Naive thymus-derived CD8-positive, alpha-beta T cell (primary cell): ENCODE measurements at places on chromosomes 12 and 14.
A peak's percentile ranks its signal among the peaks of the same experiment; 100 is the strongest.

GRCh38 chr12:96070670-96071279, 35.4 kb upstream of the LTA4H start:
- no peak for DNase-seq

- DNase-seq, result no peak
These were observed 35.6 kb downstream of the TMEM120B start for GRCh38 chr12:121748218-121748570.

DNA sequence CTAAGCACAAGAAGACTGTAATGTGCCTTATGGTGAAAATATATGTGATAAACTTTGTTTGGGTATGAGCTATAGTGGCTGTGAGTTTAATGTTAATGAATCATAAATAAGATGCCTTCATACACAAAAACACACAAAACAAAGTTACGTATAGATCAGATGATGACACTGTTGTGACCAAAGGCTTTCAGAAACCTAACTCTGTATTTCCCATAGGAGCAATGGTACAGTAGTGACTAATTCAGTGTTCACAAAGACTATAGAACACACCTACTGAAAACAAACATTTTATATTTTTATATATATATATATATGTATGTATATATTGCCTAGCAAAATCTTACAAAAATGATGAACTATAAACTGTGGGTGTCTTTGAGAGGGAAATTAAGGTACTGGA, 393.8 kb upstream of the DCN start:
- no peak for DNase-seq

GRCh38 chr14:68364792-68365192, 428.1 kb downstream of the ZFP36L1 start:
- no peak for DNase-seq

GRCh38 chr12:46509135-46509534, 136.6 kb upstream of the SLC38A2 start:
- DNase-seq, result no peak

DNA sequence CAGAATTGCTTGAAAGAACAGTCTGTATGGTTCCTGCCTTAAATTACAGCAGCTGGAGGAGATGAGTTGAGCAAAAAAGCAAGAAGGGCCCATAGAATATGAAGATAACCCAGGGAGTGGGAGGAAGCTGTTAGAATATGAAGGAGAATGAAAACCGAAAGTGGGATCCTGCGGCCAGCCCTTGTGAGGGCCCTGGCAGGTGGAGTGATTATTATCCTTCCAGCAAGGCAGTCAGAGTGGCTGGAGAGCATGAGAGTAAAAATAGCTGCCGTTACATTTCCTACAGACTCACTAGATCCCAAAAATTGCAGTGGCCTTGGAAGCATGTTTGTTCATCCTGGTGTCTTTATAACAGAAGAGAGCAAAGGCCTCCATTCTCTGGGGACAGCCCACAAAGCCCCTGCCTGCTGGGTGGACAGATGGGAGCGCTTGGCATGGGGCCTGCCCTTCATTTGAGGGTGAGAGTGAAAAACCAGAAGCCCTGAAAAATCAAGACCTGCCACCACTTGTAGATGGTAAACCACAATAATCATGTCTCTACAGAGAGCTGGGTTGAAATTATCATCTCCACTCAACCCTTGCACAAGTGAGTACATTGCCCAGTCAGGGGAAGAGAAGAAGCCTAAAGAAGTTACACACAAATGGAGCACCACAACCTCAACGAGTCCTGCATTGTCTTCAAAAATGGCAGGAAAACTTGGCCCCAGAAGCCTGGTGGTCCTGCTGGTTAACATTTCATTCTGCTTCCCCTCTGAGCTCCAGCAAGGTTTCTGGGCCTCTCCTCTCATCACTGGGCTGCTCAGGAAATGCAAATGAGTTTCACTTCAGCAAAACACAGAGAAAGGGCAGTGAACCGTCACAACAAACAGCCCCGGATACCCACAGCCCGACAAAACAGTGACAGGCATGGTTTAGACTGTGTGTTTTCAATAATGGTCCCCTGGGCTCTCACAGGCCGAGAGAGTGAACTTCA, 20.5 kb downstream of the ZDHHC22 start:
- DNase-seq, result peak; percentile 15

DNA sequence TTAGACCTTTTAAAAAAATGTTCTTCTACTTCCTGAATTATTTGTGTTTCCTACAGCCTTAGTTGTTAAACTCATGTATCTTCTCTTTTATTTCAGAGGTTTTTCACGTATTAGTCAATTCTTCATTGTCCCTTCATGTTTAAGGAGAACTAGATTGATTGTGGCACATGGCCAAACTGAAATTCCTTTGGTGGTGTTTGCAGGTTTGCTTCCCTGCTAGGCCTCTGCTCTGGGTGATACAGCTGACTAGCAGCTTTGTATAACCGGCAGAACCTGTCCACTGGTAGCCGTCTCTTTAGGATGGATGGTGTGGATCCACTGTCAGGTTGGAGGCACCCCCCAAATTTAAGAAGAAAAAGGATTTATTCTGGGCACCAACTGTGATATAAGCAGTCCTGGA, 262.1 kb downstream of the FBXL14 start:
- no peak for DNase-seq

DNA sequence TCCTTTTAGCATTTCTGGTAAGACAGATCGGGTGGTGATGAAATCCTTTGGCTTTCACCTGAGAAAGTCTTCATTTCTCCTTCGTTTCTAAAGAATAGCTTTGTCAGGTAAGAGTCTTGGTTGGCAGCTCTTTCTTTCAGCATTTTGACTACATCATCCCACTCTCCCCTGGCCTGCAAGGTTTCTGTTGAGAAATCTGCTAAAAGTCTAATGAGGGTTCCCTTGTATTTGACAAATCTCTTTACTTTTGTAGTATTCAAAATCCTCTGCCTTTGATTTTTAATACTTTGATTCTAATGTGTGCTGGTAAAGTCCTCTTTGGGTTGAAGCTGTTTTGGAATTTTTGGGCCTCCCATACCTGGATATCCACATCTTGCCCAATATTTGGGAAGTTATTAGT, 120.2 kb downstream of the PAX9 start:
- no peak for DNase-seq

DNA sequence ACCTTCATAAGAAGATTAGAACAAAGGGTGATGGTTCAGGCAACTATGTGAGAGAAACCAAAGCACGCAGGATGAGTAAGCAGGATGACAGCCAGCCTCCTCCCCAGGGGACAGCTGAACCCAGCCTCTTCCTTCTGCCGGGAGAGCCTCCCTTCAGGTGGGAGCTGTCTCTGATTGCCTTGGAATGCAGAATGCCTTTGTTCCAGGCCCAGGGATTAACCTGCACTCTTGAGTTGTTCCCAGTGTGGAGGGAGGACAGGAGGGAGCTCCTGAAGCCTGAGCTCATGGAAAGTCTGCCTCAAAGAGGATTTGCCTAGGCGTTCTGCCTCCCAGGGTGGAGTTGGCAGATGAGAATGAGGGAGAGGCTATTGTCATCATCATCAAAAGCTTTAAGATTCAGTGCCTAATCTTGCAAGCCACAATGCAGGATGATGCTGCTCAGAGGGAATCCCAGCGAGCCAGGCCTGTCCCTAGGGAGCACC, 3.6 kb upstream of the KRT6A start:
- no peak for DNase-seq

GRCh38 chr12:76698966-76699365, 64.9 kb upstream of the ZDHHC17 start:
- DNase-seq, result no peak

DNA sequence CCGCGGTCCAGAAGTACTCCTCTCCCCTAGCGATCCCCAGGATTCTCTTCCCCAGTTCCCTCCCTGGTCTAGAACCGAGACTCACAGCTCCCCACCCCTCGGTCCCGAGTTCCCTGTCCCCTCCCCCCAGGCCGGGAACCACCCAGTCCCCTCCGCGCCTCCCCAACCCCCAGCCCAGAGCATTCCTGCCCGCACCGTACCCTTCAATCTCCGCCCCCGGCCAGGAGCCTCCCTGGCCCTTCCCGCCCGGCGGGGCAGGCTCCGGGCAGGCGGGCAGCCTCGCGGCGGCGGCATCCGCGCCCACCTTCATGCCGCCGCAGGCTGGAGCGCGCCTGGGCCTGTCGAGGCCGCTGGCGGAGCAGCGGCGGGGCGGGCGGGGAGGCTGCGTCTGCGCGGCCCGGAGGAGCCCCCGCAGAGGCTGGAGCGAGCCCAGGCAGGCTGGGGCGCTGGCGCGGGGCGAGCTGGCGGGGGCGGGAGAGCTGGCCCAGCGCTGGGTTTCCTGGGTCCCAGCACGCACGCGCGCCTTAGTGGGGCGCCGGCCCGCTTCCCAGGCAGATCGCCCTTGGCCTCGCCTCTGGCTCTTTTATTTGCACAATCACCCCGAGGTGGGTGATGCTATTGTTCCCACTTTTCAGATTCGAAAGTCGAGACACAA, 22.2 kb upstream of the GPR132 start:
- no peak for DNase-seq

DNA sequence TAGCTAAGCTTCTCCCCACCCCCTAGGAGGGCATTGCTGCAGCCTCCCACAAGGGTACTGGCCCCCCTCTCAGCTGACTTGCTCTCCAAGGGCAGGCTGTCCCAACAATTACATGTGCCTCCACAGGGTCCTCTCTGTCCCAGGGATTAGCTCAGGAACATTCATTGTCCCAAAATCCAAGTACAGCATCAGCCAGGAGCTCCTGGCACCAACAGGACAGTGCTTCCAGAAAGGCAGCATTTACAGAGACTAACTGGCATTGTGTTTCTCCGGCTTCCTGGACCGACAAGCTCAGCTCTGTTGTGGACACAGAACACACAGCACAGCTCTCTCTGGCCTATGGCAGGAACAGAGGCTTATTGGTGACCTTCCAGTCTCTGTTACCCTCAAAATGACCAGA, 21.7 kb downstream of the ABCD4 start:
- DNase-seq, result no peak

- DNase-seq, result no peak
These were observed 59.9 kb downstream of the GPR65 start for GRCh38 chr14:88064841-88065240.

GRCh38 chr12:61367281-61367785, 892.9 kb upstream of the USP15 start:
- DNase-seq, result no peak

DNA sequence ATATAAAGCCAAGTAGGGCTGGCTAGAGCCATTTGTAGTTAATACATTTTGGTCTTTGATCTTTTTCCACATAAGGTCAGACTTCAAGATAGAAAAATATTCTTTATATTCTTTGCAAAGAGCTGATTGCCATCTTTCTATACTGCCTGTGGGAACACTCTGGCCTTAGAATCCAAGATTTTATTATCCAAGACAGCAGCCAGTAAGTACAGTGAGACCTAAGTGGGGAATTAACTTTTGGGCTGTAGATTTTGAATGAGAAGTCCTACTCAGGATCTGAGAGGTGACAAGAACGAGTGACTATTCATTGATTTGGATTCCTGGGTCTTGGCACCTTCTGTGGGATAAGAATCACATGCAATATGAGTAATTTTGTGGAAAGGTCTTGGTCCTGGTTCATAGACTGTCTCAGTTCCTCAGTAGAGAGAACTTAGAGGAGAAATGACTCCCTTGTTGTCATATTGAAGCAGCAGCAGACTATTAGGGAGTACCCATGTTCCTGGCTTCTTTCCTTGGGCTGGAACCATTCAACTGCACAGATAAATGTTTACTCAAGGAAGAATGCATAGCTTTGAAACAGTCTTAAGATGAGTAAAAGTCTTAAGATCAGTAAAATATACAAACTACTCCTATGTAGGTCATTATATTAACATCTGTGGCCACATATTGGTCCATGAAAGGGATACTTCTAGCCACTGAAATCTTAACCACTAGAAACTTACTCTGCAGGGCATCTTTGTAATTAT, 353.8 kb downstream of the RAD51B start:
- no peak for DNase-seq

DNA sequence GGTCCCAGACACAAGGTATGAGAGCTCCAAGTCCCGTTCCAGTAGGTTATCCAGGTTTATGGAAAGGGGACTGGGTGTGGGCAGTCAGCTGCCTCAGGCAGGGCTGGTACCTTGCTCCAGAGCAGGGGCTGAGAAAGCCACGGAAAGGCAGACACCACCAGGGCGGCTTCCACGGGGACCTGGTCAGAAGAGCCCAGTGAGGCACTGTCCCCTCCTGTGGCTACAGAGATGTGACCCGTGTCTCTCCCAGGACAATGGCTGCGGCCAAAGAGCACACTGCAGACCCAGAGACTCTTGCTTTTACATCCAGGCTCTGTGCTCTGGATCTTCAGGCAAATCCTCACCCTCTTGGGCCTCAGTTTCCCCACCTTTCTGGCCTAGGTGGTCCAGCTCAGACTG, 8.8 kb downstream of the SERPINA4 start:
- DNase-seq, result no peak
